ENCODE measurements at places on chromosomes 7 and 10. TPM values are rescaled to one million over a fixed set of nuclear protein-coding genes. Genes with fewer than 3 reads are reported as not detected.

- no peak for DNase-seq
Measured at GRCh38 chr7:48274662-48275061, 103.4 kb downstream of the ABCA13 start.

DNA sequence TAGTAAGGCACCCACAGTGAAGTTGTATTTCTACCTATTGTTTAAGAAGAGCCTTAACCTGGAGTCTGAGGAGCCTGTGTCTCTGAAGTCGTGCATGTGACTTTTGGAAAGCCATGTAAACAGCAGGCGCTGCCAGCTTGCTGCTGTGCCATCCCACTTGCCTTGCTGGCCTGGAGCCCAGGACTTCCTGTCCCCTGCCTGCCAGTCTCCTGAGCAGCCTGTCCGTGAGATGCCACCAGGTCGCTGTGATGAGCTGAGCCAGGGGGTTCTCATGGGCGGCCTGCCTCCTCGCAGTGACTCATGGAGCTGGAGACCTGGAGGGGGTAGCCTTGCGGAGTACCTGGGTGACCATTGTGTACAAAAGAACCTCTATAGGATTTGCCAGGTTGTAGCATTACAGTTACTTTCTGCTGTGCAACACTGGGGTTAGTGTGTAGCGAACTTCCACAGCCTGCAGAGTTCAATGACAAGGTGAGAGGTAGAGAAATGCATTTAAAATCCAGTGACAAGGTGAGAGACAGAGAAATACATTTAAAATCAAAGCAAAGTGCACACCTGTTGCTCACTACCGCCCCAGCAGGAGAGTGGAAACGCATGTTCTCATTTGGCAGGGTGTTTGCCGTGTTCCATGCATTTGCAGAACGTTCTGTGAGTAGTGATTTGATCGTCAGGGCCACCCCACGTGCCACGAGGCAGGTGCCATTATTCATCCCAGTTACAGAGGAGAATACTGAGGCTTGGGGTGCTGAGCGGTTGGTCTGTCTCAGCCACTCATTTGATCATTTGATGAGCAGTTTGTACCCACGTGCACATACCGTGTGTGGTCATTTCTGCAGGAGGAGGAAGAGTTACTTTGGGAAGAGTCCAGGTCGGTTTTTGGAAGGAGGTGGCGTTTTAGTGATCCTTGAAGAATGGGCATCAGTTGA, 36.6 kb upstream of the BHLHA15 start:
- no peak for DNase-seq

DNA sequence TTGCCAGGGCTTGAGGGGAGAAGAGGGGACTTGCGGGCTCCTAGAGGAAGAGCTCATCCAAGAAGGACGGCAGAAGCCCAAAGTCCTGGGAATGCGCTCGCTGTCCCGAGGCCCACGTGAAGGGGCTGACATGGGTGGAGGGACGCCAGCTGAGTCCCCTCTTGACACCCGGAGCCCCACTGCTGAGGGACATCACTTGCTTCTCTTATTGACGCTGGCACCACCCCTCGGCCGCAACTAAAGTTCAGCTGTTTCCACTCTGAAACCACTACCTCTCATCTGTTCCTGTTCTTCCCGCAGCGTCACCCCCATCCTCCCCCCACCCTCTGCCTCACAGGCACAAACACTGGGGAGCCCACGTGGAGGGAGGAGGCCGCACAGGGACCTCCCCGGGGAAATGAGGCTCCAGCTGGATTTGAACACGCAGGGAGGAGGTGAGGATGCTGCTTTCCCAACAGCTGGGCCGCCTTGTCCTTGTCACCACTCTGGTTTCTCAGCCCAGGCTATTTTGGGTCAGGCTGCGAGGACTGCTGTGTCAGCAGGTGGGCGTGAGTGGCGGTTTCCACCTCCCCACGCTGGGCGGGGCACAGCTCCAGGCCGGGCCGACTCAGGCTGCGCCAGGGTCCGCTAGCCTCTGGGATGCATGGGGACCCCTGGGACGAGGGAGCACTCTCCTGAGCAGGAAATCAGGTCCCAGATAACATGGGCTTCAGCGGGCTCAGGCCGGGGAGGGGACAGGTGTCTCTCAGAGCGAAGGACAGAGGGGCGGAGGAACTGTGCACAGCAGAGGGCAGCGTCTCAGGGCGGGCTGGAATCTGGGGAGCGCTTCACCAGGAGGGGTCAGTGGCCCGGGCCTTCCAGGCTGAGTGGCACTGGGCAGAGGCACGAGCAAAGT, 156.3 kb downstream of the ZNF248 start:
- peak; percentile 85 for DNase-seq

- DNase-seq = peak; percentile 21
Measured at GRCh38 chr10:15349112-15349511, 22.0 kb downstream of the FAM171A1 start.

BHLHA15 gene
- not detected for total RNA-seq

OR2A42 gene
- 0.08 TPM for total RNA-seq

DNA sequence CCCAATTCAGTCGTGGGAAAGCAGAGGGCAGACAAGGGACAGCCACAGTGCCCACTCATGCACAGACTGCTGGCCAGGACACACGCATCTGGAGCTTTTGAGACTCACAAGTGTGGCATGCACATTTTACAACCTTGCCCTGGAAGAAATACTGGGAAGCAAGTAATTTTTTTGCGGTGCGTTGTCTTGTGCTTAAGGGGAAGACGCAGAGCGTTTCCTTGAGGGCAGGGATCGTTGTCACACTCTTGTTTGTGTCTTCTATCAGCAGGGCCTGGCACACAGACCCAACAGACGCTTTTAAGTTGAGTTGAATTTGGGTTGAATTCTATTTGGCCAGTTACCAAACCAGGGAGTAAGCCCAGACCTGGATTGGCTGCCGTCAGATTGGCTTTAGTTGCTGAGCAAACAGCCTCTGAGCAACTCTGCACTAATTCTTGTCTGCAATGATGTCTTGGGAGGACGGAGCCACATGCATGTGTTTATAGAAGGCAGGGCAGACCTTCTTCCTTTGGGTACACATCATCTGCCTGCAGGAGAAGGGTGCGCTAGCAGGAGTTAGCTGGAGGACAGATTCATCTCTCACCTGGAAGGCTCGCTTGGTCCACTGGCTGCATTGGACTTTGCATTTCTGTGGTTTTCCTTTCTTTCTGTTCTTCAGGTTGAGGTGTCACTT, 38.4 kb downstream of the IL2RA start:
- DNase-seq = peak; percentile 63

SAMD8 gene
- 25.9 TPM for total RNA-seq

DNA sequence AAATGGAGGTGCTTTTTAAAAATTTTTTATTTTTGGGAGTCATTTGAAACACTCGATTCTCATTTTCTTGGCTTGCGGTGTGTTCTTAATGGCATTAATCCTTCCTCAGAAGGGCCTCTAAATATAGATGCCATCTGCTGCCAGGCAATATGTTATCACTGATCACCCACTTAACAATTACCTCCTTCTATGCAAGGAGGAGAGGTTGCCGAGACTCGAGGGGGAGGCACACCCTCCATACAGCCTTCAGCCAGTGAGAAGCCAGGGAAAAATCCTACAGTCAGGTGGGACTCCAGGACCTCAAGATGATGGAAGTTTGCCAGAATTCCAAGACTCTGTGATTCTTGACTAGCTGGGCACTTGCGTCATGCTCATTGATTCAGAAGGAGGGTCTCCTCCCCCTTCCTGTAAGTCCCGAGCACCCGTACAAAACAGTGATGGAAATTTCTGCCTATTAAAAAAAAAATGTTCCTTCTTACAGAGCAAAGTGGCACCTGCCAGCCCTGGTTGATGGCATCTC, 574.5 kb downstream of the TYW1 start:
- DNase-seq = no peak

DNA sequence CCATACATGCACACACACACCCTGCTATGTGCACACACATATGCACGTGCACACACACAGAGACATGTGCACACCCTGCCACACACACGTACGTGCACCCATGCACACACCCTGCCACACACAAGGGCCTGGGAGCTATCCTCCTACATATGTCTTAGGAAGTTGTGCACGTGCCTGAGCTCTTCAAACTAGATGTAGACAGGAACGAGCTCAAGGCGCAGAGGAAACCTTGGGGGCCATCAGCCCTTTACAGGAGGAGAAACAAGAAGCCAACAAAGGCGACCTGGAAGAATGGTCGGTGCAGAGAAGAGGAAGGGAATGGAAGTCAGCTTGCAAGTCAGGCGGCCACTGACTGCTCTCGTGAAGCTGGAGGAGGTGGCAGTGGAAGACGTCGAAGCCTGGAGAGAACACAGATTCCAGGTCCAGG, 58.7 kb downstream of the AOC1 start:
- DNase-seq = peak; percentile 76

DNA sequence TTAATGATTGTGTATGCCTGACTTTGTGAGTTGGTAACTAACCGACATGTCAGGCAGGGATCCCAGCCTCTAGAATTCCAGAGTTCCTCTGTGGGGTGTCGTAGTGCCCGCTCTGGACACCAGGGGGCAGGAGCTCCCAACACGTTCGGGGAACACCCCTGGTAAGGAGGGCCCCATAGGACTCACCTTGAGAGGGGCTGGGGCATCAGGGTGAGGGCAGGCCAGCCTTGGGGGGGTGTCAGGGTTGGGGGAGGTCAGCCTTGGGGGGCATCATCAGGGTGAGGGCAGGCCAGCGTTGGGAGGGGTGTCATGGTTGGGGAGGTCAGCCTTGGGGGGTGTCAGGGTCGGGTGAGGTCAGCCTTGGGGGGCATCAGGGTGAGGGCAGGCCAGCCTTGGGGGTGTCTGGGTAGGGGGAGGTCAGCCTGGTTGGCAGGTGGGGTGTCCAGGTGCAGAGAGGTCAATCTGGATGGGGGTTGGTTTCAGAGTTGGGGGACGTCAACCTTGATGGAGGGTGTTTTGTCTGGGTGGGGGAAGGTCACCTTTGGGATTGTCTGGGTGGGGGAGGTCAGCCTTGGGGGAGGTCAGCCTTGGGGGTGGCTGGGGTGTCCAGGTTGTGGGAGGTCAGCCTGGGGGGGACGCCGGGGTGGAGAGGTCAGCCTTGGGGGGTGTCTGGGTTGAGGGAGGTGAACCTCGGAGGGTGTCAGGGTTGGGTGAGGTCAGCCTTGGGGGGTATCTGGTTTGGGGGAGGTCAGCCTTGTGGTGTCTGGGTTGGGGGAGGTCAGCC, 45.6 kb upstream of the SUN1 start:
- peak; percentile 93 for DNase-seq

CPN1 gene
- not detected for total RNA-seq

DNA sequence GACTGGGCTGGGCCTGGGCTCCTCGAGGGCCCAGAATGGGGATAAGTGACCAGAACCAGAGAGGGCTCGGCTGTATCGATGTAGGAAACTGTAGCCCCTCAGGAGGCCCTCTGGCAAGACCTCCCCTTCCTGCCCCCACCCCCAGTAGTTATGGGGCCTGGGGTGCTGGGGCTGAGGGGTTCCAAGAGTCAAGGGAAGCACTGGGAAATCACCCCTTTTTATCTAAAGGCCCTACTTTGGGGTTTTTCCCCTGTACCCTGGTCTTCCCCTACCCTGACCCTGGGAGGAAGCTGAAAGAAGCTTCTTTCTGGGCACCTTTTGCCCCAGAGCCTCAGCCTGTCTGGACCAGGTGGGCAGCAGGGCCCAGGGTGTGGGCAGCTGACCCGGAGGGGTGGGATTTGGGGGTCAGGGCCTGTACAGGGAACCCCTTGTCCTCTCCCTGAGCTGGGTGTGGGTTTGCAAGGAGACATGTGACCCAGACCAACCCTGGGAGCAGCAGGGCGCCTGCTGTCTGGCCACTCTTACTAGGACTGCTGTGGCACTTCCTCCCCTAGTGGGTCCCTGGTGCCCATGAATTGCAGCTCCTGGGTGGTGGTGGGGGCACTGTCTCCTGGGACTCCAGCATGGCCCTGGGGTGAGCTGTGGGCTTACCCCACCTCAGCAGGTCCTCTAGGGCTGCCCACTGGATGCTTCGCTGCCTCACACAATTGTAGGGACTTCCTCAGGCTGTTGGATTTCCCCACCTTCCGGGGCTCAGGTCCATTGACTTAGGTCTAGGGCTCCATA, 1.5 kb downstream of the IRF5 start:
- no peak for DNase-seq

ITGB8 gene
- 1.5 TPM for total RNA-seq

GRCh38 chr7:144709066-144709465, 126.8 kb downstream of the TPK1 start:
- no peak for DNase-seq

Measured in osteocyte (in vitro differentiated cells).